ENCODE measurements at places on chromosomes 6 and 20. TPM values are rescaled to one million over a fixed set of nuclear protein-coding genes. Genes with fewer than 3 reads are reported as not detected.

DNA sequence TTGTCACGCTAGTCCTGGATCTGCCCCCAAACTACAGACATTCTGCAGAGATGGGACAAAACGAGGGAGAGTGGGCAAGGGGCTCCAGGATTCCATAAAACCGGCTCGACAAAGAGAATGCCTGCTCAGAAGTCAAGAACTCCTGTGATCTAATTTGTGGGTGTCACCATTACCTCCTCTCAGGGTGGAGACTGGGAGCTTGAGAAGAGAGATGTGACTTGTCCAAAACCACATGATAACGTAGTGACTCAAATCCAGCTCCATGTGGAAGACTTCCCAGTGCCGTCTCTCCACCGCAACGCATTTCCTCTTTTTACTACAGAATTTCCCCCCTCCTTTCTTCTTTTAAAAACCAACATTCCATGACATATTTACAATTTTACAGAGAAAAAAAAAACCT lies 44.3 kb downstream of the TRERF1 start:
- no peak for DNase-seq

The C20orf144 gene
- polyA plus RNA-seq: 0.33 TPM

The SLCO4A1 gene
- polyA plus RNA-seq: 2.0 TPM

GRCh38 chr6:90413396-90413795 lies 116.8 kb upstream of the BACH2 start:
- DNase-seq: no peak

The OXT gene
- 0.60 TPM for polyA plus RNA-seq

DNA sequence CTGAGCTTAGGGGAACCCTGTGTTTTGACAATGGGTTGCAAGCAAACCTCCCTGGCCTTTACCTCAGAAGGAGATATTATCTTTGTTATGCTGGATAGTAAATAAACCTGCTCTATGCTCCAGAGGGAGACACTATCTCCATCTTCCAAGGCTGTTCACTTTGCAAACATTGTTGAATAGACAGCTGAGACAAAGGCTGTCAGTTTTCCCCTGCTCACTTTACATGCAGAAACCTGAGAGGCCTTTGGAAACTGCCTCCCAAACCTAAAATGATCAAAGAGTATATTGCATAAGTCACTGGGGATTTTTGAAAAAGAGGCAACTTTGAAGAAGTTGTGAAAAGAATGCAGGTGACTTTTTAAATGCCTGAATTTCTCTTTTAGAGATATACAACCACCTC lies 61.6 kb downstream of the MRAP2 start:
- no peak for DNase-seq

GRCh38 chr6:125586074-125586473 lies 163.4 kb upstream of the HEY2 start:
- DNase-seq: no peak

The GFOD1 gene
- polyA plus RNA-seq: 2.3 TPM

GRCh38 chr6:82869493-82869892 lies 196.1 kb downstream of the UBE3D start:
- no peak for DNase-seq

GRCh38 chr20:21373436-21373835 lies 23.9 kb downstream of the NKX2-4 start:
- DNase-seq: no peak

- peak; percentile 85 for DNase-seq
Observed at GRCh38 chr6:112180095-112180820, 74.1 kb downstream of the LAMA4 start.

All from left kidney (tissue), 8 donors.